A172 (cell line): ENCODE measurements at places on chromosomes 4 and X.

GRCh38 chr4:125975861-125976397 is 661.2 kb downstream of the FAT4 start:
- no peak for DNase-seq

GRCh38 chr4:19729886-19730651 is 521.6 kb upstream of the SLIT2 start:
- peak; percentile 69 for DNase-seq

DNA sequence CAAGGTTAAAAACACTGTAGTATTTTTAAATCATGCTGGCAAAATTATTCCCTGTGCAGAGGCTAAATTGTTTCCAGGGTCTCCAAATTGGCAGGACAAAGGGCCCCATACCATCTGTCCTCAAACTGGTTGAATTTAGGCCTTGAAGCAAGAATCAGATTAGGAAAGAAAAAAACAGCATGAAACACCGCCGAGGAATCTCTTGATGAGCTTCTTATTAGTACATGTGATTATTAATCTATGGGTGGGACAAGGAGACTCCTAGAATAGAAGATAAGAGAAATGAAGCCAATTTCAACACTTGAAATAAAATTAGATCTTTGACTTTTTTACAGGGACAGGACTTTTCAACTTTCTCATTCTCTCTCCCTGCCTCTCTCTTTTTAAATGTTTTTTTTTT is 7.1 kb upstream of the CLNK start:
- no peak for DNase-seq

GRCh38 chr4:189440716-189441115 is 500.0 kb upstream of the FRG1 start:
- DNase-seq: no peak

- no peak for DNase-seq
Measured at GRCh38 chr4:150961566-150961965, 53.5 kb downstream of the LRBA start.

GRCh38 chrX:100120956-100121355 is 289.1 kb downstream of the PCDH19 start:
- DNase-seq: no peak

DNA sequence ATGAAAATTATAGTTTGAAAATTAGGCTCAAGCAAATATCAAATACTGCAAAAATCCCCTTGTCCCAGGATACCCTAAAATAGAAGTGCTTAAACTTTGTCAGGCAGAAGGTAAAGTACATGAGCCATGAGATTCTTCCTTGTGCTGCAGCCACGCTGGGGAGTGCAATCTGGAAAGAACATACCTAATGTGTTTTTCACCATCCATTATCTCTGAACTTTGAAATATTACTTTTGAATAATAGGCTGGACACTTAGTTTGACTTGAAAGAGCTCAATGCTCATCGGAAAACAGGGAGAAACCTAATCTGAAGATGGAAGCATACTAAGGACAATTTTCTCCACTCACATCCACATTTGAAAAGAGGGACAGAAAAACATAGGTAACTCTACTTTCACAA is 18.9 kb downstream of the THAP9 start:
- DNase-seq: no peak

DNA sequence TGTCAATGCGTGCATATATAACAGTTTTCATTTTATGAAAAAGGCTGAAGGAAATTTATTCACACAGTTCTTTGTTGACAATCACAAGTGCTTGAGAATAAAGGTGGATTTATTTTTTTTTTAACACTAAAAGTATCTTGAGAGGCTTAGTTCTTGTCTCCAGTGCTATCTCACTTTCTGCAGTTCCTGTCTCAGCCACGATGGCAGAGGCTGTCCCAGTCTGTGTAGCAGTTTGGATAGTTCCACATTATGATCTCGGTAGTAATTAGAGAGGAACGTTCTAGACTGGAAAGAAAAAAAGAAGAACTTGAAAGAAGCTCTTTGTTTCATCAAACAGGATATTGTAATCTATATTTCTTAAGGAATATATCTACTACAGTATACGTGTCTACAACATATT is 229.0 kb downstream of the UGT8 start:
- no peak for DNase-seq

DNA sequence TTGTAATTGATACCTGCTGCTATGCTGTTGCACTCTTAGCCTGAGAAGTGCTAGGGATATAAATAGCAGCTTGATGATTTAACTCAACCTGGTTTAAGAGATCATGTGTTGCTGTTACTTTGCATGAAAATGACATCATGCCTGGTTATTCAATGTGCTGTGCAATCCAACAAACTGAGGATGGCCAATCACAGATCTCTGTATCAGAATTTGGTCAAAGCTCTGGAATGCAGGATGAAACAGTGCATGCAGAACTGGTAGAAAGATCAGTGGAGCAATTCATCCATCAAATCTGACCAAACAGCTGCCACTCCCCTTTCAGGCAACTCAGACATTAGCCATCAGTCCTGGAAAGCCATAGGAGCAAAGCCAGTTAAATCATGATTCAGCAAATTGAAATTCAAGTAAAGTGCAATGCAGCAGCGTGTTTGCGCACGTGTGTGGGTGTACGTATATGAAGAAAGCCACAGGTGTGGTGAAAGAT is 160.3 kb upstream of the RASGEF1B start:
- DNase-seq: peak; percentile 47

GRCh38 chrX:100687546-100687945 is 43.5 kb downstream of the SRPX2 start:
- DNase-seq: no peak
